A549 (cell line): ENCODE measurements at places on chromosomes 2 and 18.

- no peak for DNase-seq
Observed at GRCh38 chr18:36454848-36455458, 157.4 kb downstream of the FHOD3 start.

GRCh38 chr2:76862901-76863300, 659.3 kb downstream of the LRRTM4 start:
- DNase-seq: no peak

GRCh38 chr18:7023063-7023580, 94.5 kb downstream of the LAMA1 start:
- no peak for DNase-seq

DNA sequence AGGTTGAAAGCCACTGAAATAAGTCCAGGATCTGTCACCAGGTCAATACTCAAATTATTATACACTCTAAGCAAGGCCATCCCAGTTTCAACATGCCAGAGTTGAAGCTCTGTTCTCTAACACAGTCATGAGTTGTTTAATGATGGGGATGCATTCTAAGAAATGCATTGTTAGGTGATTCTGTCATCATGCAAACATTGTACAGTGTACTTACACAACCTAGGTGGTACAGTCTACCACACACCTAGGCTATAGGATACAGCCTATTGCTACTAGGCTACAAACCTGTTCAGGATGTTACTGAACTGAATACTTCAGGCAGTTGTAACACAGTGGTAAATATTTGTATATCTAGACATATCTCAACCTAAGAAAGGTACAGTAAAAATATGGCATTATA, 162.2 kb downstream of the BAZ2B start:
- no peak for DNase-seq

GRCh38 chr2:95054016-95054415, 28.5 kb downstream of the MAL start:
- DNase-seq: no peak

- no peak for DNase-seq
Observed at GRCh38 chr2:64863097-64863820, 125.9 kb upstream of the SLC1A4 start.

- DNase-seq: no peak
Observed at GRCh38 chr18:32333781-32334180, 136.9 kb downstream of the GAREM1 start.

GRCh38 chr2:36675579-36676282, 20.8 kb upstream of the VIT start:
- no peak for DNase-seq

DNA sequence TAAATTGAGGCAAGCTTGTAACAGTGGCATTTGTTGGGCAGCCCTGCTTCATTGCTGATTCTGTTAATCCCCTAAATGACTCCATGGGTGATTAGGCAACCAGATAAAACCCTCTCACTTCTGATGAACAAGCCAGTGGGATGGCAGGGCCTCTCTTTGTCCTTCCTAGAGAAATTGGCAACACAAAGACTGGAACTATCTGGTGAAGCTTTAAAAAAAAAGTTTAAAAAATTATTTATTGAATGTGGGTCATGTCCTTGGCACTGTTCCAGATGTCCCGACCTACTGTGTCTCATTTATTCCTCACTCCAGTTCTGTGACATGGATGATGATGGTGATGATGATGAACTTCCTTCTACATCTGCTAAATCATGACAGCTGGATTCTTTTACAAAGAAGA, 30.8 kb downstream of the NRP2 start:
- no peak for DNase-seq

DNA sequence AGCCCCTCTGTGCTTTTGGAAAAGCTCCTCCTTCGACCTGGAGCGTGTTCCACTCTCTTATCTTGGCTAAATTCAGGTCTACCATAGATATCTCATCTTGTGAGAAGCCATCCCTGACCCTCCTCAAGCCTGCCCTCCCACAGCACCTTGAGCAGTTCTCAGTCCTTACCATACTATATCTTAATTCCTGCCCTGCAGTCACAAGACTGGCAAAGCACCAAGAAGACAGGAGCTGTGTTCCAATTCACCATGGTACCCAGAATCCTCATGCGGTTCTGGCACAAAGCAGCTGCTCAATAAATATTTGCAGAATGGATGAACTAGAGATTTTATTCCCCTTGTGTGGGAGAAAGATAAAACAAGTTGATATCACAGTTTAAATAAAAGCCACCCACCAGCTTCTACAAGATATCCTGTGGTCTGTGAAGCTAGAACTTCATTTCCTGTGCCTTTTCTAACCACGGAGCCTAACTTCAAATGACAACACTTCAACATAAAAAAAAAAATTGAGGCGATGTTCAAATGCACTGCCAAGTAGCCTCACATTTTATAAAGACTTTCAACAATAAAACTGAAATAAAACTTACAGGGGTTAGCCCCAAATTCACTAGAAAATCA, 19.5 kb downstream of the MARCHF4 start:
- DNase-seq: no peak

DNA sequence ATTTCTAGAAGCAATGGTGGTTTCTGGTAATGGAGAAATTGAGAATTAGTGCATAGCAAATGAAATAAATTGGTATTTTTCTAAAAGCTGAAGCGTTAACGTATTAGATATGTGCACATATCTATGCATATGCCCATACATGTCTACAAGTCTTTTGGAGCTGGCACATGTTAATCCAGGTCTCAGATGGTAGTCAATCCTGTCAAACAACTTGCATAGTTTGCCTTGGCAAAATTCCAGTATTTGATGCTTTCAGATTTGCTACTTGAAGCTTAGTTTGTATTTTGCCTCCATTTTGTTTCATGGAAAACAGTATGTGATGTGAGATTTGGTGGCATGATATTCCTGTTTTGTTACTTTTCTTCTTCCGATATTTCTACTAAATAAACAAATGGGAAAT, 304.6 kb downstream of the PARD3B start:
- DNase-seq: no peak
